ENCODE measurements at places on chromosomes 13 and 19.
A peak's percentile ranks its signal among the peaks of the same experiment; 100 is the strongest.

GRCh38 chr13:100069278-100069677, 19.6 kb upstream of the PCCA start:
- no peak for DNase-seq

DNA sequence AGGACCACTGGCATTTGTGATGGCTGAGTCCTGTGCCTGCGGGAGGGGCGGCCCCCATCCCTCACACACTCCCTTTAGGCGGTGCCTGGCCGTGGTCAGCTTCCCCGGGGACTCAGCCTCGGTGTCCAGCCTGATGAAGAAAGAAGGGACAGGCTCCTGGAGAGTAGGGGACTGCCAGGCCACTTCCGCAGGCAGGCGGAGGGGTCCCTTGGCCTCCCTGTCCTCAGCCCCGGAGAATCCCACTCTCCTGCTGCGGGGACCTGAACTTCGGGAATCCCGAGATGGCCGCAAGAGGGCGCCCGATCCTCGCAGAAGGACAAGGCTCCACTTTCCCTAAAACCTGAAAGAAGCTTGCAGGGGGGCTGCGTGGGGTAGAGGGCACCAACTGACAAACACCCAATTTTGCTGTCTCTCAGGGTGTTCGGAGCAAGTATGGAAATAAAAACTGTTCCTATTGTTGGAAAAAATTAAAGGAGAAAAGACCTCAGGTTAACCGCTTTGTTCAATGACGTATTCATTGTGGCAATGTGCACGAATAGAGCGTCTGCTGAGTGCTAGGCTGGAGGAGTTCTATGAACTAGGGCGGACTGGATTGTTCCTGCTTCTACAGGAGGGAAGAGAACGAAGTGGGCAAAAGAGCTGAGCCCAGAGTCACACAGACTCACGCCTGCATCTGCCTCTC, 297.3 kb downstream of the ZNF536 start:
- DNase-seq: peak; percentile 11

- DNase-seq: no peak
These were observed 153.8 kb downstream of the KCTD12 start for GRCh38 chr13:76732367-76732766.

DNA sequence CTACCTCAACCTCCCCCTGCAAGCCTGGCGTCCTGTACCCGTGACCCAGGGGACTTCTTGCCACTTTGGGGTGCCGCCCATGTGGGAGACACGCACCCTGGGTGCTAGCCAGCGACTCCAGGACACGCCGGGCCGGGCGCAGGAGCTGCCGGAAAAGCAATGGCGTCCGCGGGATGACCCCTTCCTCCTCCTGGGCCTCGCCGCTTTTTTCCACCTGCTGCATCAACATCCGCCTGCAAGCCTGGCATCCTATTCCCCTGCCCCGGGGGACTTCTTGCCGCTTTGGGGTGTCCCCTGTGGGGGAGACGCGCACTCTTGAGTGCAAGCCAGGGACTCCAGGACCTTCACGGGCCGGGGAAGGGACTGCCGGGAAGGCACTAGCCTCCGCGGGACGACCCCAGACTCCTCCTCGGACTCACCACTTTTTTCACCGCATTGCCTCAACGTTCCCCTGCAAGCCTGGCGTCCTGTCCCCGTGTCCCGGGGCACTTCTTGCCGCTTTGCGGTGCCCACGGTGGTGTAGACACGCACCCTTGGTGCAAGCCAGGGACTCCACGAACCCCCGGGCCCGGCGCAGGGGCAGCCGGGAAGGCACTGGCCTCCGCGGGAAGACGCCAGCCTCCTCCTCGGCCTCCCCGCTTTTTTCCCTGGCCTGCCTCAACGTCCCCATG, 237.8 kb downstream of the TUBA3C start:
- DNase-seq: no peak

- no peak for DNase-seq
These were observed 931 bp downstream of the USP12 start for GRCh38 chr13:27170516-27171243.

GRCh38 chr13:45788011-45788410, 63.5 kb downstream of the SIAH3 start:
- DNase-seq: no peak

All from T follicular helper cell (primary cell).